ENCODE measurements at places on chromosomes 3 and 15. TPM values are rescaled to one million over a fixed set of nuclear protein-coding genes. Genes with fewer than 3 reads are reported as not detected.

DNA sequence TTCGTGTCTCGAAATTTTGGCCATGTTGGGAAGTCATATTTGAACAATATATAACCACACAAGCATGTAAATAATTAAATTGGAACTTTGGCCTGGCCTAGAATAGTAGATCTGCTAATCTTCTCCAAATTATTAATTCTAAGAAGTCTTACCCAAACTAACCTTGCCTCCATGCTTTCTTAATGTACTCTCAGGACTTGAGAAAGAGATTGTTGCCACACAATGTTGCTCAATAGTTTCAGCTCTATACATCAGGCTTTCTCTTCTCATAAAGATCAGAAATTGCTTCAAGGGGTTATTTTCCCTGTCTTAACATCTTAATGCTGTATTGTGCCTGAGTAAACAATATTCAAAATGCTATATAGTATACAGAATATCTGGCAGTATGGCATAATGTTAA, 202.7 kb upstream of the LRIG1 start:
- no peak for DNase-seq

IMPG2 gene
- 0.33 TPM for total RNA-seq

DNA sequence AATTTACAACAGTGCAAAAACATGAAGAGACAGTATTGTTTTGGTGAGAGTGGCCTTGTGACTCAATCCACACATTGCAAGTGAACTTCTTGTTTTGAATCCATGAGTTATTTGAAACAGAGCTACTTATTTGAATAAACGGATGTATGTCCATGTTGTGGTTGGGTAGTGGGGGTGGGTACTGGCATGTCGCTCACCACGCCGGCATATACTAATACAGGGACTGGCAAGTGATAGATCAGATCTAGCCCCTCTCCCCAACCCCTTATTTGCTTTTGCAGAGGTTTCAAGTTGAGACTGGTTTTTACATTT, 83.8 kb downstream of the EDEM1 start:
- no peak for DNase-seq

GLDN gene
- 10.8 TPM for total RNA-seq

DOCK3 gene
- 0.73 TPM for total RNA-seq

GRCh38 chr3:76372497-76372896, 587.1 kb upstream of the ZNF717 start:
- no peak for DNase-seq

ECE2 gene
- total RNA-seq: not detected

XYLB gene
- total RNA-seq: 5.2 TPM

DNA sequence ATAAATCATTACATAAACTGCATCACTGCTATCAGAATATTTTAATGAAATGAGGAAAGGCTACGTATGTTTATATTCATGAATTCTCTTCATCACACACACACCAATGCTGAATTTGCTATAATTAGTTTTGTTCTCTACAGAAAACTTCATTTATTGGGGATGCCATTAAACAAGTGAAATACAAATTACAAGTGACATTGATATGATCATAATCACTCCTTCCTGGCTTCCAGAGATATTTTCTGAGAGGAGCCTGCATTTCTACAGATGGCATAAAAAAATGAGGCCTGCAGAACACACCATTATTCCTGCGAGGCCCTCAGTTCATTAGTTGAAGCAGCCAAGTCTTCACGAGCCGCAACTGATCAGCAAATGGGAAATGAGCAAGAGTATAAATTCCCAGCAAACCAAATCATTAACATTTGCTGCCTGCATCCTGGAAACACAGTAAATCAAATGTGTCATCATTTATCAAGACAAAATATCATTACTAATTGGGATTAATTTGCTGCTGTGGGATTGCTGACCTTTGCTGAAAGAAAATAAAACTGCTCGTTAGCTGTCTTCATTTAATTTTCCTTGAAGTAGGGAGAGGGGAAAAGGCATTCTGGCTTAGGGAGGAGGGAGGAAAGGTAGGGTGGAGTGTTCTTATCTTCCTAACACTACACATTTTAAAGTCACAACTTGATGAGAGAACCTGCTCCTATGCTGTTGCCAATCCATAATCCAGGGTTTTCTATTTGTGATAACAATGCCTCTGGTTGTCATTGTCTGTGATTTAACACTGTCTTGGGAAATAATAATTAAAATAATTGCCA, 921.9 kb downstream of the SQOR start:
- no peak for DNase-seq

- no peak for DNase-seq
Measured at GRCh38 chr3:126852511-126852910, 130.4 kb upstream of the PLXNA1 start.

DNA sequence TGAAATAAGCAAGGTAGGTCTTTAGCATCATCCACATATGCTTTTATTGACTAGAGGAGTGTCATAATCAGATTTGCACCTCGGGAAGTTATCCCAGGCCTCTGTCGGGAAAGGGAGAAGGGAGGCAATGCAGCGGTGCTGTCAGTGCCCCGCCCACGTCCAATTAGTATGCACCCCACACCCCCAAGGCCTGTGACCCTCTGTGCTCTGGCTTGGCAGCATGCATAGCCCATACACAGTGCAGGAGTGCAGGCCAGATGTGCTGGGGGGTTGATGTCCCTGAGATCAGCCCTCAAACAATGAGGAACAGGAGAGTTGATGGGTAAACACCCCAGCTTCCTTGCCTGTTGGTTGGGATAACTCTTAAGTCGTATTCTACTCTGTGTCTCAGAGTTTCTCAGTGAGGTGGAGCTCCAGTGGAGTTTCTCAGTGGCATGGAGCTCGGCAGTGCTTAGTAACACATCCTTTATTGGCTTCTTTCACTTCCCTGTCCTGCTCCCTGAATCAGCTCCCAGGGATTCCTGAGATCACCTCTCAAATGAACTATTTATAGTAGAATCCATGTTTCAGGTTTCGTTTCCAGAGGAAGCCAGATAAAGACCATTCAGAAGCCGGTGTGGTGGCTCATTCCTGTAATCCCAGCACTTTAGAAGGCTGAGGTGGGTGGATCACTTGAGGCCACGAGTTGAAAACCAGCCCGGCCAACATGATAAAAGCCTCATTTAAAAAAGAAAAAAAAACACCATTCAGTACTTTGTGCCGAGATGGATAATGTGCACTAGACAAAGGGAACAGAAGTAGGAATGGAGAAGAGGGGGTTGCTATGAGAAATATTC, 26.7 kb upstream of the NDUFB4 start:
- no peak for DNase-seq

DNA sequence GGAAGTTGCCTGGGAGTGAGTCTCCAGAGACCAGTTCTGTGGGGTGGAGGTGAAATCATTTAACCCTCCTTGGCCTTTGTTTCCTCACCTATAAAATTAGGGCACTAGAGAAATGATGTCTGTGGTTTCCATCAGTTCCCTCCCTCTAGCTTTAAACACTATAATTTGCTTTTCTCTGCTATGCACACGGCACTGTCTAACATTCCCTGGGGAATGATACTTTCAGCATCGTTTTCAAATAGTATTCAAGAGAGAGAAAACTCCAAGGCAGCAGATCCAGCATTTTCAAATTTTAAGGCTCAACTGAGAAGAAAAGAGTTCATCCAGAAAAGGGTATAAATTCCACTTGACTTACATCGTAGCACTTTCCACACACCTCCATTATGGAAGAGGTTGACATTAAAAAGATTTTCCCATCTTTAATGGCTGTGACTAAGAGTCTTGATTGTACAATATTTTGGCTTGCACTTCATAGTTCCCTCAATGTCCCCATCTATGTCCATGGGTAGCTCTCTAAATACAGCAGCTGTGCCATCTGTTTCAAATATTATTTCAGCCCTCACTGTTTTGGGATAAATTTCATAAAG, 137.7 kb upstream of the ZPLD1 start:
- no peak for DNase-seq

GRCh38 chr3:44890258-44890657, 15.8 kb downstream of the TGM4 start:
- no peak for DNase-seq

ZNF860 gene
- total RNA-seq: 3.3 TPM

DNA sequence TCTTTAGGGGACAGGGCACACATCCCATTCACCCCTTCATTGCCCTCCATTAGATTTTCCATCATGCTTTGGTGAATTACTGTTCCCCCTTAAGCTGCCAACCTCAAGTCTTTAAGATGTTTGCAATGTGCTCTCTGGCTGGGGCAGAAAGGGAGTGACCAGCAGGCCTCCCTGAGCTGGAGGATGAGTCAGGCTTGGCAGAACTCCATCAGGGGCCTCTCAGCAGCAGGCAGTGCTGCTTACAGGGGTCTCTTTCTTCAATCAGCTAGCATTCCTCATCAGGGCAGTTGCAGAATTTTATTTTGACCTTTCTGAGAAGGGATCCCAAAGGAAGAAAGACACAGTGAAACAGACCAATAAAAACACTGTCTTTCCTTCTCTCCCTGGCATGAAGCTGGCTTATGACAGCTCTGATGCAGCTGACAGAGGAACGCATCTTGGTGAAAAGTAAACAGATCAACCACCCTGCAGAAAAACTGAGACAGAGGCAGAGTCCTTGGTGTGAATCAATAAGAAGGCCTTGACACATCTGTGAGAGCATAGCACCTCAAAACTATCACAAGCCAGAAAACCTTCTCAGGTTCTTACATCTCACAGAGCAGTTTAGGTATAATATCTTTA, 88.7 kb upstream of the MRPL3 start:
- DNase-seq: no peak

DNA sequence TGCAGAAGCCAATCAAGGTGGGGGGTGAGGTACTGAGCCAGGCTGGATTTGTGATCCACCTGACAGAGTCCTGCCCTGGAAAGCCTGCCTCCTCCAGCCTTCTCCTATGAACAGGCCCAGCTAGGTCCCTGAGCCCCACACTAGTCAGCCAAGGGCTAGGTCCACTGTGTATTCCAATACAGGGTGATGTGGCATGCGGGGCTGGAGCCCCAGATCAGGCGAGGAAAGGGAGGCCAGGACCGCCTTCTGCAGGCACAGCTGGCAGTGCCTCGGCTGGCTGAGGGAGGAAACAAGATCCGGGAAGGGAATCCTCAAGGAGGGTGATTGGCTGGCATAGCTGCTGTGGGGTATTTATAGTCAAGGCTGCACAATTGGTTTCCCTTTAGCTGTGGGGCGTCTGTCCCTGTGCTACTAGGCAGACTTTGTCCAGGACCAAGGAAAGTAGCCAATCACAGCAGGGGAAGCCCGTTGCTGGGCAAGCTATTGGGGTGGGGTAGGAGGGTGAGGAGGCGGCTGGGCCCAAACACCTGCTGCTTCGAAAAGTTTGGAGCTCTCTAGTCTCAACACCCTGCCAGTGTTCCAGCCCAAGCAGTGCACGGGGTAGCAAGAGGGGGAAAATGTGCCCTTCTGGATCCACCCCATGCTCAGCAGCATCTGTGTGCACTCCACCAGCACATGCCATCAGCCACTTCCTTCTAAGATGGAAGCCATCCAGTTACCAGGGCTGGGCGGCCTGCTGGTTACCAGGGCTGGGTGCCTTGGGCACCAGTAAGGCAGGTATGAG, 5.9 kb downstream of the KY start:
- DNase-seq: no peak

TRPM1 gene
- not detected for total RNA-seq

DPPA2 gene
- not detected for total RNA-seq

CPN2 gene
- total RNA-seq: not detected

DNA sequence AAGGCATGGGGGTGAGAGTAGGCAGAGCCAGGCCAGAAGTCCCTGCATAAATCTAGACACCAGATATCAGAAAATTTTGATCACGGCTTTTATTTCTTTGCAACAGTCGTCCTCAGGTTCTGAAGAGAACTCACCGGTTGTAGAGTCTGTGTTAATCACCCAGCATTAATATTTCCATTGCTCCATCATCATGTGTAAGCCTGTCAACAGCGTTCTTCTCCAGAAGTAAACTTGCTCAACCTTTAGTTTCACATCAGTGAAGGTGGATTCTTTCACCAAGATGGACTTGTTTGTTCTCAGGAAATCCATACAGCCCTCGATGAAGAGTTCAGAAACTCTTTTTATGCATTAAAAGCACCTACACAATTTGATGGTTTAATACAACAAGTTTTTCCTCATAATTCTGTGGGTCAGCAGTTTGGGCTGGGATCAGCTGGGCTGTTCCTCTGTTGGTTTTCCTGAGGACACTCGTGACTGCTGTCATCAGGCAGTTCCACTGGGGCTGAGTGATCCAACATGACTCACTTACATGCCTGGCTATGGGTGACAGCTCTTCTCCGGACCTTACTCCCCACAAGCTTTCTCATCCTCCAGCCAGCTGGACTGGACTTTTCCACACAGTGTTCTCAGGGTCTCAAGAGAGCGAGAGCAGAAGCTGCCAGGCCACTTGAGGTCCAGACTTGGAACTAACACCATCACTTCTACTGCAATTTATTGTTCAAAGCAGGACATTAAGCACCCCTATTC, 303.4 kb downstream of the ZNF621 start:
- no peak for DNase-seq

CFAP161 gene
- total RNA-seq: not detected

- DNase-seq: no peak
Measured at GRCh38 chr3:169478566-169479313, 184.8 kb downstream of the MECOM start.

CHRNA7 gene
- 2.3 TPM for total RNA-seq

- no peak for DNase-seq
Measured at GRCh38 chr3:22969276-22969675, 233.9 kb upstream of the UBE2E2 start.

- no peak for DNase-seq
Measured at GRCh38 chr3:51371943-51372557, 13.0 kb upstream of the MANF start.

DNA sequence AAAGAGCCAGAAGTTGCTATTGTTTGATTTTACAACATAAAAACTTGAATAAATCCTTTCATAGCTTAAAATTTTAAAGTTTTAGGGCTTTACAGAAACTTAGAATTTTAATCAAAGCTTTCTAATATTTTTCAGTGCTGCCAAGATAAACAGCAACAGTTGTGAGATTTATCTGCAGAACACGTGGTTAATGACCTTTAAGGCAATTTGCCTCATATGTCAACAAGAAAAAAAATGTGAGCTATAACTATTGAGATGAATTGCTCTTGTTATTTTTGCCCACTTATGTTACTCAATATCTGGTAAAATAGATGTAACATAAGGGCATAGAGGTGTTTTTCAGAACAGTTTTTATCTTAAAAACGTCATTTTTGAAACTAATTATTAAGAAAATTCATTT, 96.7 kb upstream of the NECTIN3 start:
- DNase-seq: no peak

DNA sequence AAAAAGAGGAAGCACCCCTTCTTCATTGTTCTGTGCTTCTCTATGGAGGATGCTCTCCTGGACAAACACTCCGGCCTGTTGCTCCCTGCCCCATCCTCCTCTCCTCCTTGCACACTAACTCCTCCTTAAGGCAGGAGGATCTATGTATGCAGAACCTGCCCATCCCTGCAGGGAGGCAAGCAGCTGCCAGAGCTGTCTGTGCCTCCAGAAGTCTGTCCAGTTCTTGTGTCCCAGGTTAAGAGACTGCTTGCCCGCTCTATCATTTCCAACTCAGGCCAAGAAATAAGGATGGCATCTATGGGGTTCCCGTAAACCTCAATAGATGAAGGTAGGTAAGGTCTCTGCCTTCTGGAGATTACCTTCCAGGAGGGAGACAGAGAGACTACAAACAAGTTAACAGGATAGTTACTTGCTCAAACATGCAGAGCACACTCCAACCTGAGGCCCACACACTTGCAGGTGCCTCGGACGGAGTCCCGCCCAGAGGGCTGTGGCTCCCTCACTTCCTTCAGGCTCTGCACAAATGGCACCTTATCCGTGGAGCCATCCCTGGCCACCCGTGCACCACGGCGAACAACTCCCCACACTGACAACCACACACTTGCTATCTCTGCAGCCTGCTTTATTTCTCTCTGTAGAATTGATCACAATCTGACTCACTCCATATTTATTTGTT, 6.9 kb downstream of the XXYLT1 start:
- DNase-seq: no peak
